ENCODE measurements at places on chromosomes 6 and 20.

DNA sequence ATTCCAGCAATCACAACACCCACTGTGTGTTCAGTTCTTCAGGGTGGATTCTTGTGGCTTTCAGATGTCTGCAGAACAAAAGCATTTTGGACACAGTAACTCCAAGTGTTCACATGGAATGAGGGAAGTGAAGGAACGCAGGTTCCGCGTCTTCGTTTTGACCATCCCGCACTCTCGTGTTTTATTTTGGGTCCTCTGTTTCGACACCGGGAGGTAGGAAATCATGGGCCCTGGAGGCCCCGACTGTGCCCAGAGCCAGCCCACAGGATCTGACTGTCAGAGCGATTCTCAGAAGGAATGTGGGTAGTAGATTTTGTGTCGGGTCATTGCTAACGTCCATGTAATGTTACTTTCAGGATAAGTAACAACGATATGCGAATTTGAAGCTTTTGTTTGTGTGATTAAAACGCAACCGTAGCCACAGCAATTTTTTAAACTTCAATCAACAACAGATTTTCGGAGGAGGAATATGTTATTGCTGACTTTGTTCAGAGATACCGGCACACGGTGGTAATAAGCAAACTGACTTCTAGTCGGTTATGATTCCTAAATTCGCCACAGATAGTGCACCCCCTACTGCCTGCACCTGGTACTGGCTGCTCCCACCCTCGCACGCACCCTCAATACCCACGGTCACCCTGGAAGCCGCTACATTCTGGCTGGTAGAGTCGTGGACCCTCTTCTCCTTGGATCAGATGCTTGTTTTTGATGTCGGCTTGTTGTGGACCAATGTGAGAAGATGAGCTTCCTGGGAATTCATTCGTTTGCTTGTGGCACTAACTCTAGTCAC lies 10.5 kb downstream of the NPEPL1 start:
- no peak for DNase-seq

- no peak for DNase-seq
These were observed 45.3 kb downstream of the B4GALT5 start for GRCh38 chr20:49668181-49668877.

- no peak for DNase-seq
These were observed 45.5 kb downstream of the MLIP start for GRCh38 chr6:54156650-54157250.

DNA sequence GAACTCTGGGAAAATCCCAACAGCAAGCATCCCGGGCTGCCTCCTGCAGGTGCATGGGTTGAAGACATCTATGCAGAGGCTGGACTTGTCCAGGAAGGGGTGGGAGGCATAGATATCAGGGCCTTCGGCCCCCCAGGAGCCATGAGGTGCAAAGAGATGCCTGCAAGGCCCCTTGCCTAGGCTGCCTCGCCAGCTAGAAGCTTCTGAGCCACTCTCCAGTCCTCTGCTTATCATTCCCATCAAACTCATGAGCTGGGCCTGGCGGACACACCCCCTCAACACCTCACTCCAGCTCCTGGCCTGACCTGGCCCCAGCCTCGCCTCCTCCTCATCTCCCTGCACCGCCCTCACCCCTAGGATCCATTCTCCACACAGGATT lies 152.4 kb upstream of the PTPN1 start:
- DNase-seq, result no peak

GRCh38 chr6:30158475-30159040 lies 2.5 kb downstream of the TRIM10 start:
- no peak for DNase-seq

DNA sequence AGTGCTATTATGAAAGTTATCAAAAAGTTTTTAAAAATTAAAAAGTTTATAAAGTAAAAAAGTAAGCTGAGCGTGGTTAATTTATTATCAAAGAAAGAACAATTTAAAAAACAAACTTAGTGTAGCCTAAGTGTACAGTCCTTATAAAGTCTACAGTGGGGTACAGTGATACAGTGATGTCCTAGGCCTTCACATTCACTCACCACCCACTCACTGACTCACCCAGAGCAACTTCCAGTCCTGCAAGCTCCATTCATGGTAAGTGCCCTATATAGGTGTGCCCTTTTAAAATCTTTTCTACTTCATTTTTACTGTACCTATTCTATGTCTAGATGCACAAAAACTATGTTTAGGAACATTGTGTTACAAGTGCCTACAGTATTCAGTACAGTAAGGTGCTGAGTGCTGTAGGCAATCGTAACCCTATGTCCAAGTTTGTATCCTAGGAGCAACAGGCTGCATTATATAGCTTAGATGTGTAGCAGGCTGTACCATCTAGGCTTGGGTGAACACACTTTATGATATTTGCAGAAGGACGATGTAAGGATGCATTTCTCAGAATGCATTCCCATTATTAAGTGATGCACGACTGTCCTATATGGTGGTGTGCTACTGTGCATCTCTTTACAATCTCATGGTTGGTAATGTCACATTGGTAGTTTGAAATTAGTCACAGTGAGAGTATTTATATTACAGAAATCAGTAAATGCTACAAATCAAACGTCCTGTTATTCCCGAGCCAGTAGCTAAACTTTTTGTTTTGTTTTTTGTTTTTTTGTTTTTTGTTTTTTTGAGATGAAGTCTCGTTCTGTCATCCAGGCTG lies 158.3 kb downstream of the GMPR start:
- DNase-seq, result no peak

- no peak for DNase-seq
These were observed 394.9 kb upstream of the FLRT3 start for GRCh38 chr20:14732343-14732742.

DNA sequence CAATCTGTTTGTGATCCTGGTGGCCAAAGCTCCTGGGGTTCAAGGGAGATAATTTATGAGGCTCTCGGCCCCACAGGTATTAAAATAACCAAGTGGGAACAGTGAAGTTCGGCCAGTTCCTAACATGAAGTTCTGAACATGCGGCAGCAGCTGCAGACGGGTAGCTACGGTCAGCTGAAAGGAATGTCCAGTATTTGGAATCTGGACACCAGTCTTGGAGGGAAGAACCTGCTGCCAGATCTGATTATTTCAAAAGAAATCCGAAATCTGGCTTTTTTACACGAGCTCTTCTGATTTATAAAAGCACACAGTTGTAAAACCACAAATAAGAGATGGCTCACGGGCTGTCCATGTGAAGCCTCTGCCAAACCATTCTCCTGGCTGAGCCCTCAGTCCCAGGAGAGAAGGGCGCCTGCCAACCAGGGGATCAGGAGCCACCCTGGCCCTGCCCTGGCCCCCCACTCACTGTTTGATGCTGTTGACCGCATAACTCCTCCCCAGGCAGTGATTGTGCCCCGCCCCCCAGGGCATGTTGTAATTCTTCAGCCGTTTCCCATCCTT lies 28.2 kb upstream of the KCNB1 start:
- DNase-seq, result no peak

DNA sequence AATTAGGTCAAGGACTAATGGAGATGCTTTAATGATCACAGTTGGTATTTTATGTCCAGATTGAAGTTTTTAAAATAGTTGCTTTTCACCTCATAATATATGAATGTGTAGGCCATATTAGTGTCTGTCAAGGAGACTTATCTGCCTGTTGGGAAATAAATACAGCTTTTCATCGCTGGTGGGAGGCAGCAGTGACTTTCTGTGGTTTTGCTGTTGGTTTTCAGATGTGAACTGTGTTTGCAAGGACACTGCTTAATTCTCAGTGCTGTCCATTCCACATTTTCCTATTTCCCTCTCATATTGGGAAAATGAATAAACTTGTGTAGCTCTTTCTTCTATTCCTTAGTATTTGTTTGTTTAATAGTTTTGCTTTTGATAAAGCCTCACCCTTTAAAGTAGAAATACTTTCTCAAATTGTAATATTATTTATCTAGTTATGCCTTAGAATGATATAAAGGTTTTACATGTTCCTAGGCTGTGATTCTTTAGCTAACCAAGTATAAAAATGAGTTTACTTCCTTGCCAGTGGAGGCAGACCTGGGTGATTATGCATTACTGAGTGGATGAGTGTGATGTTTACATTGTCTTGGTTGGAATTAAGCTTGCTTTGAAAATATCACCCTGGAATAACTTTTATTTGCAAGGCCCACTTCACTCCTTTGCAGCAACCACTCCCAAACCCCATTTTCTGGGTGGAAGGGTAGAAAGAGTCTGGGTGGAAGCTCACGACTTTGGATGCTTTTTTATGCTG lies 3.3 kb downstream of the PLCB4 start:
- no peak for DNase-seq

DNA sequence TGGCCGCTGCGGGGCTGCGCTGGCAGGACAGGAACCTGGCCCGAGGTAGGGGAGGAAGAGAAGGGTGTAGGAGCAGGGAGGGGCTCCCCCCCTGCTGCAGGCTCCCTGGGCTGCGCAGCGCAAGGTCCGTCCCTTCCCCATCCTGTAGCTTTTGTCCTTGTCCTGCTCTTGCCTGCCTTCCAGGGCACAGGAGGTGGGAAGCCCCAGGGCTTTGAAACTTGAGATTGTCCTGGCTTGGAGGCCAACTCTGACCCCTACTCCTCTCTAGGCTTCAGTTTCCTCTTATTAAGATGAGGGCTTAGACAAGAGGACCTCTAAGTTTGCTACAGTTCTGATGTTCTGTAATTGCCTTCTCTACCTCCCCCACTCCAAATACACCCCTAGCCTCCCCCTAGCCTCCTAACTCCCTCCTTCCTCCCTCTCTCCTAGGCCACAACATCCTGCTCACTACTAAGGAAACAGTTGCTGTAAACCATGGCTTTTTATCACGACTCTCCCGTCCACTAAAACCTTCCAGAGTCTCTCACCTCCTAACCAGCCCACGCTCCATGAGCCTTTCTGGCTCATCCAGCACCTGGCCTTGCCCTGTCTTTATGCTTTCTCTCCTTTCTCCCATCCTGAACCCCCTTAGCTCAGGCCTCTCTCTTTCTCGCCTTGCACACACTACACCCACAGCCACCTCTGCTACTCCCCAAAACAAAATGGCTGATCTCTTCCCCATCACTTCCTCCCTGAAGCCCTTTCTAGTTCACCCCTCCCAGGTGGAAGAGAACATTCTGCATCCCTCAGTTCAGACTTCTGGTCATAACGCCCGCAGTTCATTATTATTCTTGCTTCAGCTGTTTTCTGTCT lies 10.2 kb downstream of the UNC5CL start:
- DNase-seq, result no peak

- no peak for DNase-seq
These were observed 149.6 kb downstream of the DTNBP1 start for GRCh38 chr6:15513131-15513771.

GRCh38 chr6:92110403-92110802 lies 1309.0 kb downstream of the EPHA7 start:
- no peak for DNase-seq

DNA sequence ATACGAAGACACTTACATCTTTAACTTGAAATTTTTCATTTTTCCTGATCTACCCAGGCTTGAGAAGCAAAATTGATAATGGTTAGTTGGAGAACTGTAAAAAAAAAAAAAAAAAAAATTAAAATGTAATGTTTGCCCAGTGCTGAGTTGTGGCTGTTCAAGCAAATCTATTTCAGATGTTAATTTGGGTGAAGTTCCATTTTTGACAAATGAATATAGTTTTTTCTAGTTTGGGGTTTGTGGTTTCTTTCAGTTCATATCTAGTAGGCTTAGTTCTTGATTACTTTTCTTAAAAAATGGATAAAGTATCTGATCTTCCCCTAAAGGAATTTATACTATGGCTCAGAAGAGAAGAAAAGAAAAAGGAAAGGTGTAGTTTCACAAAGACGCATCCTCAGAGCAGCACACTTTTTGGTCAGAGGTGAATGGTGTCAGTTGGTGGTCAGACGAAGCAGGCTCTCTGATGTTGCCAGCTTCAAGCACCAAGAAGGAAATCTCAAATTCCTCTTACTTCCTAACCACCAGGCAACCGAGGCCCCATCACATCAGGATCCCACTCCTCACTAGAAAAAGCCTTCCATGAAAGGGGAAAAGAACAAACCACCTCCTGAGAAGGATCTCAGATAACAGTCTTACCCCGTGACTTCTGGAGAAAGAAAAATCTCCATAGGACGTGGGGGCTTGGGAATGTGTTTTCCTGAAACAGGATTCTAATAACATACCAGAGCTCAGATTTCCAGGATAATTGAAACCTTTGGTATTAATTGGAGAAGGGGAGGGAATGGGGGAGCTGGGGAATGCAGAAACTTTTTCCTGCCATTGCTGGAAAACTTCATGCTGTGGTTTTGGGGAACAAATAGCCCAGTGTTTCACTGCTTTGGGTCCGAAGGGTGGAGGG lies 396.2 kb downstream of the CD83 start:
- DNase-seq, result no peak

DNA sequence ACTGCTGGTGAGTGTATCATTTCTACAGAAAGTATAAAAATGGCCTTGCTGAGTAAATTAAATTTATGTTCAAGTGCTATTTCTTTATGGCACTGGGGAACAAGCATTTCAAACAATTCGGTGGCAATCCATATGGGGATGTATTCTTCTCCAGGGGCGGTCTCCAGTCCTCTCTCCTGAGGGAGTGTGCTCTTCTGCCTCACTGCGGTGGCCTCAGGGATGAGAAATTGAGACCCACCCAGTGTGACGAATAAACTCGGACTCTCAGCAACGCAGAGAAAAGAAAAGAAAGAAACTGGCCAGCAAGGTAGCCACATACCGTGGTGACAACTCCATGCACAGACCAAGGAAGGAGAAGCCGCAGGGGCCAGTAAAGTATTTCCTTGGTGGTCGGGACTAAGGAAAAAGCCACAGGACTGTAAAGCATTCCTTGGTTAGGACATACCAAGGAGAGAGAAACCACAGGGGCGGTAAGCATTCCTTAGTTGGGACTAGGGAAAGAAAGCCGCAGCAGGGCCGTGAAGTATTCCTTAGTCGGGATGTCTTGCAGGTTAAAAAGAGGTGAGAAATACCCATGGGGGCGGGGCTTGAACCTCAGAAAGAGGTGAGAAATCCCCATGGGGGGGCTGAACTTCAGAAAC lies 13.6 kb upstream of the GOPC start:
- no peak for DNase-seq

DNA sequence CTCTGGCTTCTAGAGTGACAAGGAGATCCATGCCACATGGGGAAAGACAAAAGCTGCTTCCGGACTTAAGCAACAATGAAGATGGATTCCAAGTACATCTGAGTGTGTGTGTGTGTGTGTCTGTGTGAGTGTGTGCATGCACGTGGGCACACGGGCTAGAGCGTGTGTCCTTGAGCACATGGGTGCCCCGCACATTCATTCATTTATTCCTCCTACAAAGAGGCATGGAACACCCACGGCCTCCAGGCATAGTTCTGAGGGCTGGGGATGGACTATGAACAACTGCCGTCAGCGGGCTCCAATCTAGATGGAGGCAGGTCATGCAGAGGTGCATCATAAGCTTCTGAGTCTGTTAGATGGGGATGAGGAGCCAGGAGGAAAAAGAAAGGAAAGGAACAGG lies 49.1 kb downstream of the GRM4 start:
- DNase-seq, result no peak

All from caudate nucleus (tissue), 63 donors.